Cardiac atrium fibroblast (primary cell): ENCODE measurements at places on chromosomes 7 and 10. TPM values are rescaled to one million over a fixed set of nuclear protein-coding genes. Genes with fewer than 3 reads are reported as not detected.

The SPDYE2 gene
- not detected in 2 replicates for total RNA-seq

The NRAP gene
- not detected in 2 replicates for total RNA-seq

The IMPDH1 gene
- 79.1 and 96.0 TPM in 2 replicates for total RNA-seq

The DNAAF5 gene
- total RNA-seq: 26.6 and 37.9 TPM in 2 replicates

The LIPF gene
- total RNA-seq: not detected in 2 replicates

The VPS41 gene
- 27.6 and 28.5 TPM in 2 replicates for total RNA-seq

The SOSTDC1 gene
- total RNA-seq: not detected in 2 replicates
